ENCODE measurements at places on chromosomes 2 and 18.

DNA sequence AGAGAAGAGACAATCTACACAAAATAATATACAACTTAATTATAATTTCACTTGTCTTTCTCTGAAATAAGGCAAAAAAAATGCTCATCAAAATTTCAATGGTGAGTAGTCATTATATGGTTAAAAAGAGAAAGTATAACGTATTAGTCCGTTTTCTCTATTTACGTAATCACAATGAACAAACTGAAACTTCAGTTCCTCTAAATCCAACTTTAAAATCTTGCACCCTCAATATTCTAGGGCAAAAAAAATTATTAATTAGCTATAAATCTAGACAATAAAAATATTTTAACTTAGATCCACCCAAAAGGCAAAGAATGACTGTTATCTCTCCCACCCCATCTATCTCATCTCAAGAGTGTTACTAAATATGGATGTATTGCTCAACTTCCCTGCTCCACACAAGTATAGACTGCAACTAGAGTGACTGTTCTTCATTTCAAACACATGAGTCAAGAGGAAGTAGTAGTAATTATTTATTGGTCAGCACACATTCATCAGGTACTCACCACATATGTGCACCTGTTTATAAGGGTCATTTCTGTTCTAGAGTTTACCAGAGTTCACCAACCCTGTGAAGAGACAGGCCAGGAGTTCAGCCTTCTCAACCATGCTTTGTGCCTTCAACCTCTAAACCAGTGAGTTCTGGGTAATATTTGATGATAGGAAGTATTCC is 36.4 kb downstream of the STK39 start:
- no peak for DNase-seq

GRCh38 chr18:78596794-78597345 is 382.7 kb upstream of the SALL3 start:
- DNase-seq = no peak

- no peak for DNase-seq
Observed at GRCh38 chr2:118103951-118104940, 16.0 kb downstream of the INSIG2 start.

DNA sequence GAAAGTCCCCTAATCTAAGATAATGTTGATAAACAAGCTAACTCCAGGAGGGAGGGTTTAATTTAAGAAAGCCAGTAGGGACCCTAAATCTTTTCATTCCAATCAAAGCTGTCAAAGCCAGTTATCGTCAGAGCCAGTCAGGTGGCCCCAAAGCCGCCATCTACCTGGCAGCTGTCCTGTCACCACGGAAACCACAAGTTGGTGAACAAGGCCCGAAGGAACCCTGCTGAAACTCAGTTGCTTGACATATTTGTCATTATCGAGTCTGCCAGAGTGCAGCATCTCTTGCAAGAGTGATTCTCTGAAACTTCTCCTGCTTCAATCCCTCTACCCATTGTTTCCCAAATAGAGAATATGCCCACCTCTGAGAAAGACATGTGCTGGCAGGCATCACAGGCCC is 30.8 kb upstream of the POLE4 start:
- no peak for DNase-seq

- no peak for DNase-seq
Observed at GRCh38 chr2:159211447-159212396, 74.8 kb downstream of the WDSUB1 start.

DNA sequence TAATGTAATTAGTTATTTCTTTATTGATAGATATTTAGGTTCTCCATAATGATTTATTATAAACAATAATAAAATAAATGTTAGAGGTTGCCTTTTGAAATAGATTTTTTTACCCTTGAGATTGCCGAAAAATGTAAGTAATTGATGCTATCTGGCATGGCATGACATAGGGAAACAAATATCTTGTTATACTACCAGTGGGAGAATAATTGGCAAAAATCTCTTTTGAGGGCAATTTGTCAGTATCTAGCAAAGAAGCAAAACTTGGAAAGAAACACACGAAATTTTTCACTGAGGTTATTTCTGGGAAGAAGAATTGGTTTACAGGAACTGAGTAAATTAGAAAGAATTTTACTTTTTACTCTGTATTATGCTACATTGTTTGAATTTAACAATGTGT is 547.2 kb upstream of the SETBP1 start:
- no peak for DNase-seq

- no peak for DNase-seq
Observed at GRCh38 chr2:2748399-2749205, 417.5 kb upstream of the MYT1L start.

GRCh38 chr2:217873371-217873770 is 129.4 kb downstream of the TNS1 start:
- DNase-seq = no peak

GRCh38 chr2:170155022-170155722 is 22.8 kb upstream of the MYO3B start:
- no peak for DNase-seq

GRCh38 chr2:76599732-76600368 is 889.1 kb upstream of the GCFC2 start:
- no peak for DNase-seq

DNA sequence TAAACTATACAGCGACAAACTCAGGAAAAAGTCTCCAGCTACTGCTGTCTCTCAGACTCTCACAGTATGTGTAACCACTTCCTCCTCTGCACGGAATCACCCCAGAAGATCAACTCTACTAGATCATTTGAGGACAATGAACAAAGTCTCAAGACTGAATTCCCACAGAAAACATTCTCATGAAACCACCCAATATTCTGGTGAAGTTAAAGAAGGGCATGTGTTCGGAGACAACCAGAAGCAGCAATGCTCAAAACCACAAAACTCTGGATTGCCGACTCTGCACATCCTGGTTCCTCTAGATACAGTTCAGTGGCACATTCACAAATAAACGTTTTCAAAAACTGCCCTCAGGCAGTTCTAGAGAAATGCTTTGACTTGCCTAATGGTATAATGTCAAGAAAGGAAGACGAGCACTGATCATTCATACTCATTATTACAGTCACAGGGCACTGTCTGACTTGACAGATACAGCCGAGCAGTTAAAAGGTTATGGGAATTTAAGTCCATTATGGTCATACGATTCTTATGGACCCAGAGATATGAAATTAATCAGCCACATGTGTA is 91.9 kb upstream of the STK17B start:
- no peak for DNase-seq

DNA sequence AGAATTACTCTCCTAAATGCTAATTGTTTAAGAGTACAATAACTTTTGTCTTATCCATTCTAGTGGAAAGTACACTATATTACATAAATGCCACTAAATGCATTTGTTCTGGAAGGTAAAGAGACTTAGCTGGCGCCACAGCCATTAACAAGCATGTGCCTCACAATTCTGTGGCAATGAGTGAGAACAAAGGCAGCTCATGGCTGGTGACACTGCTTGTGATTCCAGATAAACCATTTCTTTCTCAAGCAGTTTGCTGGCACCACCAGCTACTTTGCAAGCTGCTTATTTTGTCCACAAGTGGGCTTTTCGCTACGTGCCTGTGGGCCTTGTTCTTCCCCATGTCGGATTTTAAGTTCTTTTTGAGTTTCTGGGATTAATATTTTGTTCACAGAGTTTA is 147.6 kb upstream of the SMAD7 start:
- no peak for DNase-seq

GRCh38 chr2:69007169-69007568 is 5.8 kb upstream of the ANTXR1 start:
- DNase-seq = no peak

DNA sequence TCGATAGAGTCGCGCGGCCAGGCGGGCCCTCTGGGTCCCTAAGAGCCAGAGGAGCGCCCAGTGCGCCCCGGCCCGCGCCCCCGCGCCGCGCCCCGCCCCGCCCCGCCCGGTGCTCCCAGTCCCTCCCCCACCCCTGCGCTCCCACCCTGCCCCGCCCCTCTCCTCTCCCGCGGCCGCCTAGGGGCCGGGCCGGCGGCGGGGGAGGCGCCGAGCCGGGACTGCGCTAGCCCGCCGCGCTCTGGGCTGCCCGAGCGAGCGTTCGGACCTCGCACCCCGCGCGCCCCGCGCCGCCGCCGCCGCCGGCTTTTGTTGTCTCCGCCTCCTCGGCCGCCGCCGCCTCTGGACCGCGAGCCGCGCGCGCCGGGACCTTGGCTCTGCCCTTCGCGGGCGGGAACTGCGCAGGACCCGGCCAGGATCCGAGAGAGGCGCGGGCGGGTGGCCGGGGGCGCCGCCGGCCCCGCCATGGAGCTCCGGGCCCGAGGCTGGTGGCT is at the start of gene GPC1:
TSS of gene GPC1 (plus strand) at position 207 of the 491 bp plus-strand sequence. CDS start at position 463, 256 bp downstream.
- DNase-seq = peak; percentile 42

DNA sequence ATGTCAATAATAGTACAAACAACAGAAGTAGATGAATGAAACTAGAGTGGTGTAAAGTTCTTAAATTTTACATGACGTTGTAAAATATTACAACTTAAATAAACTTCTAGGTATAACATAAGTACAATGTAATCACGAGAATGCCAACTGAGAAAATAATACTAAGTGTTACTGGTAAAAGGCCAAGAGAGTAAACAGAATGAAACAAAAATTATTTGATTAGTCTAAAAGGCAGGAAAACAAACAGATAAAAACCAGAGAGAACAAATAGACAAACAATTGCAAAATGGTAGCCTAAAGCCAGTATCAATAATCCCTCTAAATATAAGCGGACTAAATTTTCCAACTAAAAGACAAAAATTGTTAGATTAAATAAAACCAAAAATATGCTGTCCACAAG is 71.9 kb downstream of the SMAD2 start:
- DNase-seq = no peak

GRCh38 chr2:173935305-173935704 is 29.9 kb downstream of the SP3 start:
- no peak for DNase-seq

DNA sequence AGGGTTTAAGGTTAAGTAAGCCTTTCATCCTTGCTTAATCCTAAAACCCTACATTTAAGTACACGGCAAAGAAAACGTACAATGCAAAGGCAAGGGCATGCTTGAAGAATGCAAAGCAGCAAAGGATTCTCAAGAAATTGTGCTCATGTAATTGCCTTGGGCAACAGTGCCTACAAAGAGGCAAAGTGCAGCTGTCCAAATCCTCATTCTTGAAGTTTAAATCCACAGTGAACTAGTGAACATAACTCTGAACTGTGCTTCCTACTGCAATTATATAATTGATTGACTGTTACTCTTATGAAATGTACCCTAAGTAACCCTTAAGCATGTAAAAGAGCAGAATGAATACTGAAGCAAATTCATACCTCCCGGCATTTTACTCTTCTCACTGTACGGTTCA is 85.4 kb downstream of the MAP3K20 start:
- DNase-seq = no peak

GRCh38 chr2:15367715-15368114 is 193.4 kb downstream of the NBAS start:
- DNase-seq = no peak

GRCh38 chr2:9300829-9301453 is 94.3 kb downstream of the ASAP2 start:
- DNase-seq = no peak

- no peak for DNase-seq
Observed at GRCh38 chr2:8761529-8762164, 75.8 kb downstream of the KIDINS220 start.

DNA sequence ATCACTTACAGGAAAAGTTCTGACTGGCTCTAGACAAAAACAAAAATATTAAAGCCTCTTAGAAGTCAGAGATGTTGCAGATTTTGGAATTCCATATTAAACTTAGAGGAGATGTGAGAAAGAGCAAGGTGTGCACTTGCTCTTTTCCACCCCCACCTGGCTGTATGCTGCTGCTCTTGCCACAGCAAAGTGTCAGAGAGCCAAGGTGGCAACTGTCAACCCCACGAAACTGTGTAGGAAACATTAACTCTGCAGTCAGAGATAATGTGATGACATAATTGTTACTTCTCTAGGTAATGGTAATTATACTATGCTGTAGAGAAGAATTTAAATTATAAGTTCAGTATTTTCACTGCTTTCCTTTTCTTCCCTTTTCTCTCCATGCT is 25.4 kb downstream of the CD8A start:
- DNase-seq = no peak

- no peak for DNase-seq
Observed at GRCh38 chr2:159613651-159614285, 2.6 kb downstream of the BAZ2B start.

GRCh38 chr18:34710934-34711333 is 836 bp downstream of the DTNA start:
- DNase-seq = no peak

DNA sequence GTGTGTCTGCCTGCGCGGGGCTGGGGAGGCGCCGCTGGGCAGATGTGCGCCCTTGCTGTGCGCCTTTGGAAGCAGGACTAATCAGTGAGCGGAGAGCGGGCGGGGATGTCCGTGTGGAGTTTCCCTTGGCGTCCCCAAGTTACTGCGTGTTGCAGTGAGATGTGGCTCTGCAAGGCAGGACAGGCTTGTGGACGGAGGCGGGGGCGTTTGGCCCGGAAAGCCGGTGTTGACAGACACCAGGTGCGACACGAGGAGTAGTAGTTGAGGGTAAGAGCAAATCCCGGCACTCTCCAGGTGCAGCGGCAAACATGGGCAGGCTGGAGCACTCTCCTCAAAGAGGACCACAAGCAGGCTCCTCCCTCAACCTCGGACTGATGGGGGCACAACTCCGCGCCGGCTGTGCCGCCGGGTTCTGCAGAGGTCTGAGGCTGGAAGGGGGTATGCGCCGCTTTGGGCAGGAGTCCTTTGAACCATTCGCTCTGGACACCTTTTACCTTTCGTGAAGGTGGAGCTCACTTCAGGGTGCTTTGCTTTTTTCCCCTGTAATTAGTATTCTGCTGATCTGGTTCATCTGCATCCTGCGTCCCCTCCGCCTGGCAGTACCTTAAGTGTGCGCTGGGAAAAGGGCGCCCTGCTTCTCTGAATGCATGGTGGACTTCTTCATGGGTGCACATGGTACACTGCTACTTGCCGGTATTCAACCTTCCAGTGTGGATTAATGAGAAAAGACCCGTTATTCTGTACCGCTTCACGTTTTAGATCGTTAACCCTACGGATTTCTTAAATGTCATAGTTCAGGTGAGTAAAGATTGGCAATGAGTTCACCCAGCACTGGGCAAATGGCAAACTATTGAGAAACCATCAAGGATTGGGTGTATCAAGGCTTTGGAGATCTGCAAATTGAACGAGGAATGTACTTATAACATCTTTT is 608 bp downstream of the CDH7 start:
- no peak for DNase-seq

DNA sequence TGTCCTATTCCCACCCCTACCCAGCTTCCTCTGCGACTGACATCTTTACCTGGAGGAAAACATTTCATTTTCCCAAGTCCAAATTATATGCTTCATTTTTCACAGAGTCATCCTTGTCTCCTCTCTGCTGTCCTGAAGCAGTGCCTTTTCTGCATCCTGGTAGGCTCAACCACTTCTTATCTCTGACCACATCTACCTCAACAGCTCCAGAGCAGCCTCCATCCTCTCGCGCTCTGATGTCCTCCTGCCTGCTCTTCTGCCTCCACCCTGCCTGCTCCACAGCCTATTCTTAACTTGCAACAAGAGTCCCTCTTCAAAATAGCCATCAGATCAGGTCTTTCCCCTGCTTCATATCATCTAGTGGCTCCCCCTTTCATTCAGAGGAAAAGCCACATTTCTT is 457.1 kb downstream of the PARD3B start:
- no peak for DNase-seq

- DNase-seq = no peak
Observed at GRCh38 chr2:233124421-233125080, 64.4 kb downstream of the INPP5D start.
